Stimulated activated CD8-positive, alpha-beta memory T cell treated with anti-CD3 and anti-CD28 coated beads, Interleukin-4, amount 100 ng/mL, for 1 hour (primary cell): ENCODE measurements at places on chromosomes 1 and 21.

- no peak for DNase-seq
Measured at GRCh38 chr1:119093721-119094120, 46.7 kb downstream of the WARS2 start.

GRCh38 chr1:60114745-60115318 lies 41.3 kb upstream of the C1orf87 start:
- no peak for DNase-seq

GRCh38 chr1:108038653-108039236 lies 73.8 kb upstream of the VAV3 start:
- no peak for DNase-seq

DNA sequence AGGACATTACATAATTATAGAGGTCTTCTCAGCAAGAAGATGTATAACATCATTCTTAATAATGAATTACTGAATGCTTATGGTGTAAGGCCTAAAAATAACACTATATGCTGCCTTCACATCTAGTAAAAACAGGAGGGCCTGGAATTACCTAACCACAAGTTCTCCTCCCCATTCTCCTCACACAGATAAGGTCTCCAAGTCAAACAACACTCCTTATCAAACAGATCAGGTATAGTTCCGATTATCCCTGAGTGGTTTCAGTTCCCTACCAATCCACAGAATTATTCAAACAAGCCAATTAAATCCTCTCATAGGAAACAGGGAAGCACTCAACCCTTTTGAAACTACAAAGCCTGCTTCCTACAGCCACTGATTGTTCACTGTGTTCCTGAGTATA lies 4.0 kb upstream of the AGBL4 start:
- no peak for DNase-seq

- DNase-seq: no peak
Measured at GRCh38 chr1:83799594-83799993, 199.3 kb downstream of the TTLL7 start.

DNA sequence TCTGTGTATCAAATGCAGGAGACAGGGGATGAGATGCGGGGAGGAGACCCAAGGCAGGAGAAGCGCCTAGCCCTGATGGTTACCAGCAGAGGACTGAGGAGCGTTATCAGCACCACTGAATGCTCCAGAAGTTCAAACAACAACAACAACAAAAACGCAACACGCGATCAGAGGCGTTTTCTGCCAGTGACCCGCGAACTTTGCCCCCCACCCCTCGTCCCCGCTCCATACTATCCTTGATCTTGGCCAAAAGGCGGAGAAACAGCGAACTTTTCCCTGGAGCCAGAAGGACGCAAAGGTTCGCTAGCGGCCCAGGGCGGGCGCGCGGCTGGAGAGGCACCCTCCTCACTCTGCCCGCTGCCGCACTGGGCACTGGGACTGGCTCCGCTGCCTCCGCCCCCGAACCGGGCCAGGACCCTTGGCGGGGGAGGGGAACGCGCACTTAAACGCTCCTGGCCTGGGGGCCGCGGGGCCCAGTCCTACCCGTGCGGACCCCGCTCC lies 699 bp downstream of the ECHDC2 start:
- no peak for DNase-seq

- DNase-seq: no peak
Measured at GRCh38 chr1:58465825-58466629, 80.5 kb downstream of the OMA1 start.

GRCh38 chr1:172960454-172961208 lies 90.1 kb downstream of the TNFSF18 start:
- DNase-seq: no peak

GRCh38 chr1:13951793-13952751 lies 252.1 kb downstream of the PRDM2 start:
- DNase-seq: no peak

DNA sequence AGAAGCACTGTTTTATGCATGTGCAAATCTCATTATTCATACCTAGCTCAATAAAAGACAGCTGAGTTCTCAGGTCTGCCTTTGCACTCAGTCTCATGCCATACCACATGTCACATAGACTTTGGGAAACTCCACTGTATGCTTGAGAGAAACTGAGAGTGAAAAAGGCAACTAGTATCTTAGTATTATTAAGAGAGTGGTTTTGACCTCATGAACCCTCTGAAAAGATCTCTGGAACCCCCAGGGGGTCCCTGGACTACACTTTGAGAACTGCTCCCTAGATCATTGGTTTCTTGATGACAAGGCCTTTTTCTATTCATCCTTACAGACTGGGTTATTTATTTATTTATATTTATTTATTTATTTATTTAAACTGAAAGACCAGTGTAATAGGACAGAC lies 3.7 kb upstream of the RHEX start:
- no peak for DNase-seq

DNA sequence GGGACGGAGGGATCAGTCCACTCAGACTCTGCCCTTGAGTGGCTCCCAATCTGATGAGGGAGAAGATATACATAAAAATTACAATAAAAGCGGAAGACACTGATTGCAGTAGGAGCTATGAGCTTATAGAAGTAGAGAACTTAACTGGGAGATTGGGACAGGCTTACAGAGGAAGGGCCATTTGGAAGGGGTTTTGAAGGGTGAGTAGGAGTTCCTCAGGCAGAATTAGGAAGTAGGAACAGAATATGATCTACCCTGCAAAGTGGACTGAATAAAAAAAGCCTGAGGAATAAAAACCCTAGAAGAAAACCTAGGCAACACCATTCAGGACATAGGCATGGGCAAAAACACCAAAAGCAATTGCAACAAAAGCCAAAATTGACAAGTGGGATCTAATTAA lies 9.2 kb upstream of the WASF2 start:
- DNase-seq: no peak

- no peak for DNase-seq
Measured at GRCh38 chr1:68442822-68443556, 6.8 kb downstream of the RPE65 start.

- no peak for DNase-seq
Measured at GRCh38 chr1:179941454-179941853, 13.2 kb upstream of the CEP350 start.

GRCh38 chr1:47997289-47998200 lies at the start of gene TRABD2B:
TRABD2B (minus strand) TSS chr1:47997385.
- peak; percentile 21 for DNase-seq

GRCh38 chr1:222288053-222288452 lies 259.9 kb downstream of the HHIPL2 start:
- DNase-seq: no peak

GRCh38 chr1:206133751-206134415 lies 16.7 kb upstream of the AVPR1B start:
- DNase-seq: no peak

GRCh38 chr1:47189844-47190508 lies at the start of gene PDZK1IP1:
PDZK1IP1 (minus strand) TSS chr1:47190036; CDS start chr1:47189932, 104 bp downstream.
- no peak for DNase-seq

GRCh38 chr21:38664841-38665240 lies 140.9 kb upstream of the ETS2 start:
- no peak for DNase-seq

GRCh38 chr1:181746224-181746623 lies 262.9 kb downstream of the CACNA1E start:
- DNase-seq: no peak

DNA sequence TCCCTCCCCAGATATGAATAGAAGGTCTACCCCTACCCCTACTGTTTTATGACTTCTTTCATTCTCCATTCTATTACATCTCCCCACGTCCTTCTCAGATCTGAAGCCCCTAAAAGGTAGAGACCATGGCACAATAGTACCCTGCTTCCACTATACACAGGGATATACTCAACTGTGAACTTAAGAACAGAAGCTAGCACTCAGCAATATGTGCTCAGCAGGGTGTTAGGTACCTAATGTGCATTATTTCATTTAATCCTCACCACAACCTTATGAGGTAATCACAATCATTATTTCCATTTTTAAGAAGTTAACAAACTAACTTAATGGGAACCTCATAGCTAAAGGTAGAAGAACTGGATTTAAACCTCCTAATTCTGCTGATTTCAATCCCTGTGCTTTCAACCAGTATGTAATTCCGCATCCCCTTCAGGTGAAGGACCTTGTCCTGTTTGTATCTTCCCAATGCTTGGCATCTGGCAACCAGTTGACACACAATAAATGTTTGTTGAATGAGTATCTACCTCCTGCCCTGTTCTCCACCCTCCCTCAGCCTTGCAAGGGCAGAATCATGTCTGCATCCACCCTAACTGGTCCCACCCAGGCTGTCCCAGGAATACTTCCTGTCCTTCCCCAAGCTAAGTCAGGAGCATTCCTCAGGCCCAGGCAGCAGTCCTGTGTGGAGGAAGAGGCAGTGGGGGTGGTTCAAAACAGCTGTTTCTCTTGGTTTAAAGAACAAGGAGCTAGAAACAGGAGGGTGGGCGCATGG lies 6.5 kb downstream of the DENND2D start:
- DNase-seq: no peak

DNA sequence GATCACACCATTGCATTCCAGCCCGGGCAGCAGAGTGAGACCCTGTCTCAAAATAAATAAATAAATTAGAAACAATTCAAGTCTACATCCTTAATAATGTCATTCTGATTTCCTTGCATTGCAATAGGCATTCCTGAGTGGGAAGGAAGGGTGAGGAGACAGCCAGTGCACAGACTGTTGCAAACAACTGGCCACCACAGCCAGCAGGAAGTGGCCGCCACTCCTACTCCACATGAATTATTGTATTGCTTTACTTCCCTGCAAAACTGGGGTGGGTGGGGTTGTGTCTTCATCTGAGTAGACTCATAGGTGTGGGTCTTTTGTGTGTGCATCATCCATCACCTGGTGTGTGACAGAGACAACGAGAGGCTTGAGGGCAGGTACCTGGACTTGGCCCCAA lies 60.1 kb downstream of the OPTC start:
- no peak for DNase-seq

DNA sequence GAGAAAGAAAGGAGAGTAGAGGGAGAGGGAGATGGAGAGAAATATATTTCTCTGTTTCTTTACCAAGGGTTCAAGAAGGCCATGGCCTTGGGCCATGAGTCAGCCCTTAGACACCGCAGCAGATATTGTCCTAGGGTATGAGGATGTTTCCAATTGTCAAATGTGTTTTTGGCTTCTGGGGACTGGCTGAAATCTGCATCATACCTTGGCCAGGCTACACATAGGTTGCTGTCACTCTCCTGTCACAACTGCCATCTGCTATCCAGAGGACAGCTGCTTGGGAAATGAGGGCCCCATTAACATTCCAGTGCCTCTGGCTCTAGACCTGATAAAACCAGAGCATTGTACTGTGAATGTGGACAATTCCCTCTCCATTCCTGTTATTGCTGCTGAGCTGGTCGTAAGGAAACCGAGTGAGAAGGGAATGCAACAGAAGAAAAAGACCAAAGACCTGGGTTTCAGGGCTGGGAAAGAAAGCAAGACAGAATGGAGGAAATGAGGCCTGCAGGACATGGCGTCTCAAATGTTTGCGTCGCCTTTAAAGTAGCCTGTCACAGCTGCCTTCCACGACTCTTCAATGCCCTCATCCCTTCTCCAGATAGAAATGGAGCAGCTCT lies 8.8 kb upstream of the PIGC start:
- DNase-seq: no peak

DNA sequence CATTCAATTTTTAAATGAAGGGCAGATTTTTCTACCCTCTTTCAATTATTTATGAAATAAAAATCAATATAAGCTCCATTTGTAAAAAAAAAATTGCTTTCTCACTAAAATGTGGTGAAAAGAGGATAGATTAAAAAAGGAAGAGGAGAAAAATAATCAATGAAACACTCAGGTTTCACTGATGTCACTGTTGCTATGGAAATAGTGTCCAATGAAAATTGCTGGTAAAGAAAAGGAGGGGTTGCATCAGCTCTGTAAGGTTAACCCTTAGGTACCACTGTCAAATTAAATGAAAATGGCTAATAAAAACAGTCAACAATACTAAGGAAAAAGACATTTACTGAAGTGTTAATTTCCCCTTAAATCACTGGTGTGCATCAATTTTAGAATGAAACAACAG lies 91.6 kb upstream of the TTC39A start:
- DNase-seq: no peak
